ENCODE measurements at places on chromosomes 4 and X.

GRCh38 chr4:82951196-82951595 is 50.7 kb downstream of the THAP9 start:
- no peak for DNase-seq

GRCh38 chr4:100166297-100167039 is 23.8 kb downstream of the DDIT4L start:
- no peak for DNase-seq

GRCh38 chr4:128958194-128958593 is 135.1 kb downstream of the SCLT1 start:
- DNase-seq: no peak

DNA sequence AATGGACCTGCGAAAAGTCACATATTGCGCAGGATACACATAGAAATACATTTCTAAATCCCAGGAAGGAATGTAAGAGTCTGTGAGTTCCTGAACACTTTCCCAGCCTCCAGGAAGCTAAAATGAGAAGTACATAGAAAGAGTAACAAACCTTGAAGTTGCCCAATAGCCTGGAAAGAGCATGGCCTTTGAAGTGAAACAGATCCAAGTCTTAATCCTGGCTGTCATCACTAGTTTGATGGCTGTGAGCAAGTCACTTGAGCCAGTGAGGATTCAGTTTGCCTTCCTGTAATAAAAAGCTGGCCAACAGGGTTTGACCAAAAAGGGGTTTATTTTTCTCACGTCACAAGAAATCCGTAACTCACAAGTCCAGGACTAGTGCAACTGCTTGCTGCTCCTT is 69.8 kb downstream of the ARHGEF38 start:
- no peak for DNase-seq

DNA sequence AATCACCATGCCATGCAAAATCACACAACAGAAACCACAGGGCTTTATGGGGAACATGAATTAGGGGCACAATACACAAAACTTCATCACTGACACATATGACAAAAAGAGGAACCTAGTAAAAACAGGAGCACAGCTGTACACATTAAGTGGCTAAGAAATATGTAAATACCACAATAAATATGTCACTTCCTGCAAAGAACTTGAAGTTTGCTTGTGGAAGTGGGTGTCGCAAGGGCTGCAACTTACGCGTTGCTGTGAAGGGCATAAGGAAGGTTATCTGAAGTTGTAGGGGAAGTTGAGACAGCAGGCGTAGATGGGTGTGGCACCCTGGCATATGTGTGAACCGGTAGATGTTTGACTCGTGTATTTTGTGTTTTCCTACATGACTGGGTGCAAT is 42.4 kb downstream of the CLCN4 start:
- DNase-seq: no peak

GRCh38 chr4:92305878-92306520 is 2.2 kb downstream of the GRID2 start:
- DNase-seq: no peak

GRCh38 chr4:79662651-79663050 is 254.6 kb upstream of the GK2 start:
- DNase-seq: no peak

DNA sequence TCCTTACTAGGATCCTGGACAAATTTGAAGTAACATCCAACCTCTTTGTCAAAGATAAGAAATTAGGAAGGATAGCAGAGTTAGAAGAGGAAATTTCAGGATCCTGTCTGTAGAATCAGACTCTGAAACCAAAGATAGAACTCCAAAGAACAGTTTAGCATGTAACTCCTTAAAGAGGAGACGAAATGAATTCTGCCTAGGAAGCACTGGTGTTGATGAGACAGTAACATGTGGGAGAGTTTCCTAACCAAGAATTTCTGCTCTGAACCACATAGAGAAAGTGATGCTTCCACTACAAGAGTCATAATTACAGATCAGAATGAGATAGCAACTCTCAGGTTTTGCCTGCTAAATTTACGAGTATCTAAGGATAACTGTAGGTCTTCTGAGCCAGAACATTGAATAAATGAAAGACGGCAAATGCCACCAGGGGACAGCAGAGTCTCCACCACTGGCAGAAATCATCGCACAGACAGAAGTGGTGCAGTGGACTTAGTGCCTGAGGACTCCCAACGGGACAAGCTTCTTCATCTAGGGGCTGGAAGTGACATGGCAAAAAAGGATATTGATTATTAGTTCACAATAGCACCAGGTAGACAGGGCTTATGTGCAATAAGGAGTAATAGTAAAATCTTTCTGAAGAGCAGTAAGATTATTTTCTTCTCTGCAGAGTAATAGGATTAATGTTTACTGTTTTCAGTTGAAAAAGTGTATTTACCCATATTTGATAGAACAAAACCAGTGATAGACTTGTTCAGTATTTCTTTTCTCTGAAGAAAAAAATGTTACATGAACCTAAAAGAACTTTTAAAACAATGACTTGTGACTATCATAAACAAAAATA is 6.7 kb upstream of the PPID start:
- DNase-seq: peak; percentile 73

GRCh38 chr4:185683222-185683621 is 128.8 kb downstream of the SORBS2 start:
- no peak for DNase-seq

- DNase-seq: no peak
Measured at GRCh38 chr4:172978848-172979247, 189.8 kb upstream of the GALNT7 start.
